Stimulated activated CD4-positive, alpha-beta T cell treated with anti-CD3 and anti-CD28 coated beads, Interleukin-15, amount 100 ng/mL, for 48 hours (primary cell): ENCODE measurements at places on chromosomes 2 and 18.

- no peak for DNase-seq
Measured at GRCh38 chr2:110877031-110877827, 144.9 kb downstream of the ACOXL start.

GRCh38 chr18:46199515-46200147, 95.4 kb downstream of the HAUS1 start:
- DNase-seq = no peak

DNA sequence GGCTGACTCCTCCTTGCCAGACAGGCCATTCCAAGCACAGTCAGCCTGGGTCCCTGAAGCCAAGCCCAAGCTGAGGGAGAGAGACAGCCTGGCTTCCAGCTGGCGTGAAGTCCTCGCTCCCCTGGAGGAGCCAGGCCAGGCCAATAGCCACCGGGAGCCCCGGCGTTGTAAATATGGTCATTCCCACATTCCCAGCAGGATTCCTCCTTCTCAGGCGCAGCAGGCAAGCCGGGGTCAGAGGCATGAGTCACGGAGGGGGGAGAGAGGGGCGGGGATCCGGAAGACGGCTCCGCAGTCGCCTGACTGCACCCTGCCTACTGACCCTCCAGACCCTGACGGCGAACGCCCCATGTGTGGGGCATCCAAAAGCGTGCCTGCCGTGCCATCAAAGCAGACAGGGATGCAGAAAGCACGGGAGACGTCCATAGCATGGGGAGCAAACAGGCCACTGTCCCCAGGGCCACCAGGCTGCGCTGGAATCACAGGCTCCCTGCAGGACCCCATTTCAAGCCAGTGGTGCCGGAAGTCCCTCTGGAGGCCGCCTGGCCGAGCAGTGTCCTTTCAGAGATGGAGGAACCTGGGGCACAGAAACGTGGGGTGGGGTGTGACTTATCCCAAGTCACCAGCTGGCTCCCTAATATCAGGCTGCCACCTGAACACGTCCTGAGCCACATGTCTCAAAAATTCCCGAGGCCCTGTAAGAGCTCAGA, 48.2 kb downstream of the TWIST2 start:
- no peak for DNase-seq

- DNase-seq = no peak
Measured at GRCh38 chr2:75632813-75633212, 13.8 kb upstream of the MRPL19 start.

DNA sequence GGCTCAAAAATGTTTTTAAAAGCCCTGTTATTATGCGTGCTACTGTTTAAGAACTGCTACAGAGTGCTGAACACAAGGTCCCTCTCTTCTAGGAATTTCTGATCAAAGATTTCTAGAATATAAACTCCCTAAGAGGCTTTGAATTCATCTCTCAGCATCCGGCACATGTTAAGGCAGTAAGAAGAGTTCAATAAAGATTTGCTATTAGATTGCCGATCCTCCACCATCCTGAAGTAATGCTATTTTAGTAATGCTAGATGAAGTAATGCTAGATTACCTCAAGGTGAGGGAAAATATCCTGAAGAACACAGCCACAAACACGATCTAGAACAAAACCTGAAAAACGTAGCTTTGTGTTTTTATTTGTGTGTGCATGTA, 949 bp upstream of the MYL12B start:
- no peak for DNase-seq

GRCh38 chr2:120174963-120175581, 48.1 kb downstream of the TMEM185B start:
- no peak for DNase-seq

DNA sequence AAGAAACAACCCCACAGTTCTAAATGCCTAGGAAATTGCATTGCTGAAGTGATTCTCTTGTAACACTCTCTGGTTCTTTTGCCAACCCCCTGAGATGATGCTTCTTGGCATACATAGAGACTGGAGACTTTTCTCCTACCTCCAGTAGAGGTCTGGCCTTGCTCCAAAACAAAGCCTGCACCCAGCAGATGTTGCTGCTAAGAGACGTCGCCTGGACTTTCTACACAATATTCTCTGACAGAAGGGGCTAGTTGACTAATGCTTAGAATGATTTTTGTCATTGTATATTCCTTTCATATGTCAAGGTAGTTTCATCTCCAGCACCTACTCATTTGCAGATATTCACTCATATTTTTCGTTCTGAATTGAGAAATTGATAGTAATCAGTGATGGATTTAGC, 24.6 kb downstream of the SOWAHC start:
- DNase-seq = no peak

DNA sequence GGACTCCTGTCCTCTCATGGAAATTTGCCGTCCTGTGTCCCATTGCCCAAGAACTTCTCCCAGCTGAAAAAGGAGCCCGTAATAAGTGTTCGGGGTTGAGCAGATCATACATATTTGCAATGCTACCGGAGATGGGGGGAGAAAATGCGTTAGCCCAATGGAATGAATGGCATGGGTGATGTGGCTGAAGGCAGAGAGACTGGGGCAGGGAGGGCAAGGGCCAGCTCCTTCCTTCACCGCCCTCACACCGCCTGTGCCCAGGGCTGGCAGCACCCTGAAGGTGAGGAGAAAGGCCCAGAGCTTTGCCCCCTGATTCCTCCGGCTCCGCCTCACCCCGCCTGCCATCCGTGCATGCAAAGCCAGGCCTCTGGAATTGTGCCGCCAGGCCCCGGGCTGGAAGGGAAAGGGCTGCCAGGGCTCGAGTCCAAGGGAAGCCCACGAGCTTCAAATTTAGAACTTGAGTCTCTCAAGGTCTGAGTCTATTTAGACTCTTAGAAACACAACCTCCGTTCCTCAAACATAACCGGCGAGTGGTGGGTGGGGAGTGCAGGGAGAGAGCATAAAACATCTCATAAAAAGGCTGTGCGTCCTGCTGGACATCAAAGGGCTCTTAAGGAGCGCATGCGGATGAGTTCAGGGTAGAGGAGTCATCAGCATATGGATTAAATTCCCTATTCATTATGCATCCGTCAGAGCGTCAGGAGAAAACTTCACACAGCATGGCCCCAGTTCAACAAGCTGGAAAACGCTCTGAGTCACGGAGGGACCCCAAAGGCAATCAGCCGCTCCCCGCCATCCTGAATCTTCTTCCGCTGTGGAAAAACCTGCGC, 121.7 kb upstream of the GLI2 start:
- DNase-seq = no peak

GRCh38 chr2:239985356-239985755, 39.8 kb downstream of the NDUFA10 start:
- no peak for DNase-seq

GRCh38 chr2:48220501-48220900, 309.5 kb upstream of the STON1 start:
- no peak for DNase-seq

DNA sequence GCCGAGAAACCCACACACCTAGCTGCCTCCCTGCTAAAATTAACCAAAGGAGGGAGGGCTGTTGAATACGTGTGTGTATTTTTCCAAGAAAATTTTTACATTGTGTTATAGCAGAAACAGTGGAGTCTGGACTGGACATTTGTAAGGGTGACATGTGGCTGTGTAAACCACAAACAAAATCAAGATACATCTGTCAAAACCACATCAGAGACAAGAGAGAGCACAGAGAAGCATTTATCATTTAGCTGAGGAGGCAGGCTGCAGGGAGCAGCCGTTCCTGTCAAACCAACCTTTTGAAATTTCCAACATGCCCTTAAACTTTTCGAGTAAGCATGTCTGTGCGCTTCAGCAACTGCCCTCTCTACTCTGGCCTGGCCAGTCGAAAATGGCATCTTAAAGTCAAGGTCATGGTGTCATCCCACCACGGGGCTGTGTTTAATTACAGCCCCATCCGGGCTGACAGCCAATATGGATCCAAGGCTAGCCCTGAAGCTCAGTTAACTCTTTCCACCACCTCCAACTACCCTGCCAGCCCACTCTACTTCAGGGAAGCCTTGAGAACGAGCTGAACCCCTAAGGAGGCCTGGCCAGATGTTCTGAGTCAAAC, 8.4 kb downstream of the BCL11A start:
- DNase-seq = no peak

- no peak for DNase-seq
Measured at GRCh38 chr2:239758279-239758877, 266.8 kb downstream of the NDUFA10 start.

DNA sequence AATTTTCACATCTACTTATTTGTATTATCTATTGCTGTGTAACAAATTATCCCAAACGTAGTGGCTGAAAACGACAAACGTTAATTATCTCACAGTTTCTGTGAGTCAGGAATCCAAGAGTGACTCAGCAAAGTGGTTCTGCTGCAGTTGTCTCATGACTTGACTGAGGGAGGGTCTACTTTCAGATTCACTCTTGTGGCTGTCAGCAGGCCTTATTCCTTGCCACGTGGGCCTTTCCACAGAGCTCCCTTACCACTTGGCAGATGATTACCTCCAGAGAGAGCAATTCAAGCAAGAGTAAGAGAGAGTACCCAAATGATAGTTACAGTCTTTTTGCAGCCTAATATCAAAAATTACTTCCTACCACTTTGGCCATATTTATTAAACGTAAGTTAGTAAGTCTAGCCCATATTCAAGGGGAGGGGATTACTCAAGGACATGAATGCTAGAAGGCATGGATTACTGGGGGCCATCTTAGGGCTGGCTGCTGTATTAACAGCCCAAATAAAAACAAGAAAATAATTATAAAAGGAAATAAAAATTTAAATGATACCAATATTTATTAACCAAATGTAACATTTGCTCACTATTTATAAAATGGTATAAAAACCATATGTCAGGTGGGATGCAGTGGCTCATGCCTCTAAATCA, 48.7 kb upstream of the NBEAL1 start:
- peak; percentile 14 for DNase-seq

GRCh38 chr2:2681711-2682251, 350.7 kb upstream of the MYT1L start:
- no peak for DNase-seq

DNA sequence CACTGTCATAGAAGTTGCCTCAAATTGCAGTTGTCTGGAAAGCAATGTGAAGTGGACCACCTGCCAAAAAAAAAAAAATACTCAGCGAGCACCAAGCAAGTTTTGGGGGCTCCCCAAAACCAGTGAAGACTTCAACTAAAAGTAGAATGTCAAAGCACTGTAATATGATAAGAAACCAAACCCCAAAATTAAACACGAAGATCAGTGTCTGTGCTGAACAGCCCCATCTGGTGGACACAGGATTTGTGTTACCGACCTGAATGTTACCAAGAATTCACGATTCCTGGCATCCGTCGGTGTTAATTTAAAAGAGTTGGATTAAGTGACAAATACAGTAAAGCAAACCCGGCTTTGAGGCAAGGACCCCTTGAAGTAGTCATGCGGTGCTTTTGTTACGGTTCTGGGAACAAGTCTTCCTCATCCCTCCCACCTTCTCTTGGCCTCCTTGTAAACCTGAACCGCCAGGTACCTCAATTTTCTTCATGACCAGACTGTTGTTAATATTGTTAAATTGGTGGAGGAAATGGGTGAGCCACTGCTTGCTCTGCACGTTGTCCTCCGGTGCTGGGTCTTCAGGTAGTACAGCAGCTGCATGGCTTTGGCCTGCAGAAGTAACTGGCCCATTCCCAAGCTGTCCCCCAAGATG, 31.3 kb upstream of the SSB start:
- peak; percentile 47 for DNase-seq

DNA sequence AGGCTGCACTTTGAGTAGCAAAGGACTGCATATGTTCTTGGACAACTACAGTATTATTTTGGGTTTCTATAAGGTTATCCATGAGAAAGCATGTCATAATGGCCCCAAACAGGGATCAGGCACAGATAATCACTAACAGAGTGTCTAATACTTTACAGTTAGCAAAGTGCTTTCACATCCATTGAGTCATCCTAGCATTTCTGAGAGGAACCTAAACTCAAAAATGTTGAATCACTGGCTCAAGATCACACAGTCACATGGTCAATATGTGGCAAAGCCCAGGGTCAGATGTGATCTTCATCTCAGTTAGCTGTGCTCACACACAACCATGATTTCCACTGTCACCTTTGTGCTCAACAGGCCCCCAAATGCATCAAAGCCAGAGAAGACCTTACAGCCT, 156.1 kb upstream of the VRK2 start:
- no peak for DNase-seq

DNA sequence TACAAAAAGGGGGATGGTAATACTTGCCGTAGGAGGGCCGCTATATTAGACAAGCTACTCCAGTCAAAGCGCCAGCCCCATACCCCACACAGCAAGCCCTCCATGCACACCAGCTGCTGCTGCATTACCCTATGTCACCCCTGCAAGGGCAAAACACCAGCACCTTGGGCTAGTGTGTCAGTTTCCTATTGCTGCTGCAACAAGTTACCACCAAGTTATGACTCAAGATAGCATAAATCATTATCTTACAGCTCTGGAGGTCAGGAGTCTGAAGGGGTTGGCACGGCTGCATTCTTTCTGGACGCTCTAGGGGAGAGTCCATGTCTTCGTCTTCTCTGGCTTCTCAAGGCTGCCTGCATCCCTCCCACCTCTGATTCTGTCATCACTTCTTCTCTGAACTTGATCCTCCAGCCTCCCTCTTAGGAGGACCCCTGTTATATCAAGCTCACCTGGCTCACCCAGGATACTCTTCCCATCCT, 88.6 kb upstream of the ACAA2 start:
- no peak for DNase-seq
